NCI-H446 treated with DMSO at 0.1 percent for 48 hours (cell line): ENCODE measurements at places on chromosomes 13 and 19.

DNA sequence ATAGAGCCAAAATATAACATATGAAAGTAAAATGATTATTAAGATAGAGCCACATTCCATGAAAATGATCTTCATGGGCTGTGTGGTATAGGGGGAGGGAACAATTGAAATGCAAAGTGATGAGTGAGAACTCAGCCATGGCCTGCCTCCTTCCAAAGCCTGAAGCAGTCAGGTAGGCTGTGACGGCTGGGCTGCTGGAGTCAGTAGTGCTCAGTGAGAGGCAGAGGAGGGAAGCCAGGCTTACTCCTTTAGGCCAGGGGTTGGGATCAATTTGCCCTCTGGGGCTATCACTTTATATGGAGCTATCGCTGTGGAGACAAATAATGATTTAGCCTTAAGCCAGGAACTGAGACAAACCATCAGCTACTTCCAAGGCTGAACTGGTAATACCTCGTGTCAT is 654.9 kb downstream of the FGF9 start:
- no peak for DNase-seq

GRCh38 chr13:108560093-108560492 is 69.3 kb upstream of the MYO16 start:
- DNase-seq = no peak

DNA sequence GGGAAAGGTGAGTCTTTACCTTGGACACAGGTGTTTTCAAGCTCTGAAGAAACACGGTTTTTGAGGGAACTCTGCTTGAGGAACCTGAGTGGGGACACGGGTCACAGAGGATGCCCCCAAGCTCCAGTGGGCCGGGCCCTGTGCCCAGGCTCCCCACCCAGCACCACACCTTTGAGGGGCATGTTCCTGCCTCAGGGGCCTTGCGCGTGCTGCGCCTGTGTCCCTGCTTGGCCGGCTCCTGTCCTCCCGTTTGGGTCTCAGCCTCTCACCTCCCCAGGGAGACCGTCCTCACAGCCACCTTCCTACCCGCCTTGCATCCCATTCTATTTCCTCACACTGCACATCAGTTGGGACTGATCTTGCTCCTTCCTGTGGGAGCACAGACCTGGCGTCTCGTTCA is 21.1 kb downstream of the PIP5K1C start:
- no peak for DNase-seq

- DNase-seq = no peak
These were observed 287.5 kb upstream of the HTR2A start for GRCh38 chr13:47184321-47184720.

GRCh38 chr19:55702131-55702627 is 27.2 kb downstream of the EPN1 start:
- no peak for DNase-seq

- DNase-seq = no peak
These were observed 5.2 kb upstream of the KBTBD7 start for GRCh38 chr13:41199526-41199925.

GRCh38 chr19:30212574-30212973 is 159.6 kb upstream of the ZNF536 start:
- no peak for DNase-seq

DNA sequence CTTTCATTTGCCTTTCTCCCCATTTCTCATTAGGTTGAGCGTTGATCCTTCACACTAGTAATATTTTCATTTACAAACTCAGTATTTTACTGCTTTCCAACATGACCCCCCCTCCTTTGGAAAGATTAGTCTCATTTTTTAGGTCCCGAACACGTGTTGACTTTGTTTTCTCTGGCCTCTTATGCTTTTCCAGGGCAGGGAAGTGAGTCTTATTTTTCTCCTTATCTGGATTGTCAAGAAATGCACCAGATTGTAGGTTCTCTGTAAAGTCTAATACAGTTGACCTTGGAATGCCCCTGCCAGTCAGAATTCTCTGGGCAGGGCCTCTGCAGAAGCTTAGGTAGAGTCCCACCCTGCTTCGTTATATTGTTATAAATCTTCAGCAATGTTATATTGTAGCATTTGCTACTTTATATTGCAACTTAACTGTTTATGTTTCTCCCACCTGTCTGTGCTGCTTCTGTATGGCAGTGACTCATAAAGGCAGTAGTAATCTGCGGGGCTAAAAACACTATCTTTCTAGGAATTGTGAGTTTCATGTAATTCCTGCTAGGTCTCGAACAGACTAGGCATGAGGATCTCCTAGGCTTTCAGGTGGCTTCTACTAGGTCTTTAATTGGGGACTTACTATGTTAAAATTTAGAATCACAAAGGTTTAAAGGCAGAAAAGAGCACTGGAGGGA is 2.0 kb downstream of the TDRD3 start:
- no peak for DNase-seq

GRCh38 chr19:45244133-45244794 is 943 bp downstream of the EXOC3L2 start:
- DNase-seq = no peak

GRCh38 chr19:47723581-47723940 is 10.3 kb downstream of the EHD2 start:
- DNase-seq = peak; percentile 47

DNA sequence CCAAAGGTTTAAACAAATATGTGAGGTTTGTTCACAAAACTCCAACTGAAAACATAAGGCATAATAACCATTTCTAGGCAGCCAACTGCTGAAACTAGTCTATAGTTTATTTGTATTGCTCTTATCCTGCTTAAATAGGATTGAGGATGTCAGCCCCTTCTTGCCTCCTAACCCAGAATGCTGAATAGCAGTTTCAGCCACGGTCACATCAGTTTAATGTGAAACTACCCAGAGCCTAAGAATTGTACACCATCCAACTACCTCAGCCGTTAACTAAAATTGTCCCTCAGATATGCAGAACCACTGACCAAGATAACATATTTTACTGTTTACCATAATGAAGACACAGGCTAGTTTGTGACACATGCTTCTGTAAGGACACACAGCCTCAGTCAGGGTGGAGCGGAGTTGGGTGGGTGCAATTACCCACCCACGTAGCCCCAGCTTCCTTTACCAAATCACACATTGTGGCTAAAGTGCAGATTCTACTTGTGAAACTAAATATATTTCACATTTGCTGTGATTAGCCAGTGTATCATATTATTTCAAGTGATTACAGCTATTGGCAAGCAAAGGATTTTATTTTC is 259.9 kb downstream of the EFNB2 start:
- DNase-seq = no peak

DNA sequence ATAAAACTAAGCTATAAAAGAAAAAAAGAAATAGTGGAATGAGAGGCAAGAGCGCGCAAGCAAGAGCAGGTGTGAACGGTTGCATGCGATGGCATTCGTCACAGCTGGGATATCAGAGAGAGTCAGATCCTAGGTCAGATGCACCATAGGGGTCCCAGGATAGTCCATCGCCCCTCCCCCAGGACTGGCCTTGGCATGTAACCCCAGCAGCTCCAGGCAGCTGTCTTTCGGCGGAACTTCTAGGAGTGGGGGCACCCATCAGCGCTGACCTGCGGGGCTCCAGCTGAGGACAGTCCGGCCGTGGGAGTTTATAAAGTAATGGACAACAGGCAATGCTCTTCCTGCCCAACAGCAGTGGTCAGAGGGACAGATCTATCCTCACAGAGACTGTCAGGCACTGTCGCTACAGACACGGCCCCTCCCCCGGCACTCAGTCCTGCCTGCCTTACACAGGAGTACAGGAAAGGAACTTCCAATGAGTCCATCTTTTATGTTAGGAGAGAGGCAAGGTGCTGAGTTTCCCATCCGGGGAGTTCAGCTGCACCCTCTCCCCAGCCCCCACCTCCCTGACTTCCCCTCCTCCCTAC is 1.4 kb downstream of the SIAH3 start:
- DNase-seq = no peak

DNA sequence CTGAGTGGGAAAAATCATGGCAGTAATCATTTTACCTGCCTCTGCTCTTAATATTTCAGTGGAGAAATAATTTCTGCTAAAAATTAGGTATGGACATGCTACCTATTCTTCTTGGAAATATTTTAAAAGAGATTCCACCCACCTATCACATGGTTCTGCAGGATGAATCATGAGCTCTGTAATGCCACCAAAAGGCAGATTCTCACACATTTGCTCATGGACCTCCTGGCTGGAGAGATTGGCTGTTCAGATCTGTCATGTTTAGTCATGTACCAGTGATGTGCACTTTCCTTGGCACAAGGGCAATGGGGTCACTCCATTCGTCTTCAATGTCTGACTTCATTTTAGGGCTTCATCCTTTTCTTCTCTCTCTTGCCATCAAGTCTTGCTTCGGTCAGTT is 101.8 kb upstream of the MBNL2 start:
- no peak for DNase-seq

DNA sequence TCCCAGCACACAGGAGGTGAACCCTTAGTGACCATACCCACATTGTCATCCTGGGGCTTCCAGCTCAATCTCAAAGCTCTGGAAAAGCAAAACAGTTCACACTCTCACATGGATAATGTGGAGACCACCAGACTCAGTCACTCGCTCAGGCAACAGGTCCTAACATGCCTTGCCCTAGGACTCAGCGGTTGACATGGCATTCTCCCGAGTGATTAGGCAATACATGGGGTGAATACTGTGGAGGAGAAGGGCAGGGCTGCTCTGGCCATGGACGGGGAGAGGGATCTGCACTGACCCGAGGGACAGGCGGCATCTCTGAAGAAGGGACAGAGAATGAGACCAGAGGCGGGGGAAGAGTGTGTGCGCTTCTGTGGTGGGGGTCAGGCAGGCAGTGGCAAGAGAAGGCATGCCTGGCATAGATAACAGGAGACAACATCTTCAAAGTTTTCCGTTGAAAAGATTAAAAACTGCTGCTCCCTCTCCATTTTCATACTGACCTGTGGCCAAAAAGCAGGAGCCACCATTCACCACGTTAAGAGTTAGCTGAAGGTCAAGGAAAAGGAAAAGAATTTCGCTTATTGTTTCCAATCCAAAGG is 44.5 kb upstream of the EPHX3 start:
- no peak for DNase-seq

GRCh38 chr19:29056535-29056934 is 156.4 kb downstream of the UQCRFS1 start:
- no peak for DNase-seq

DNA sequence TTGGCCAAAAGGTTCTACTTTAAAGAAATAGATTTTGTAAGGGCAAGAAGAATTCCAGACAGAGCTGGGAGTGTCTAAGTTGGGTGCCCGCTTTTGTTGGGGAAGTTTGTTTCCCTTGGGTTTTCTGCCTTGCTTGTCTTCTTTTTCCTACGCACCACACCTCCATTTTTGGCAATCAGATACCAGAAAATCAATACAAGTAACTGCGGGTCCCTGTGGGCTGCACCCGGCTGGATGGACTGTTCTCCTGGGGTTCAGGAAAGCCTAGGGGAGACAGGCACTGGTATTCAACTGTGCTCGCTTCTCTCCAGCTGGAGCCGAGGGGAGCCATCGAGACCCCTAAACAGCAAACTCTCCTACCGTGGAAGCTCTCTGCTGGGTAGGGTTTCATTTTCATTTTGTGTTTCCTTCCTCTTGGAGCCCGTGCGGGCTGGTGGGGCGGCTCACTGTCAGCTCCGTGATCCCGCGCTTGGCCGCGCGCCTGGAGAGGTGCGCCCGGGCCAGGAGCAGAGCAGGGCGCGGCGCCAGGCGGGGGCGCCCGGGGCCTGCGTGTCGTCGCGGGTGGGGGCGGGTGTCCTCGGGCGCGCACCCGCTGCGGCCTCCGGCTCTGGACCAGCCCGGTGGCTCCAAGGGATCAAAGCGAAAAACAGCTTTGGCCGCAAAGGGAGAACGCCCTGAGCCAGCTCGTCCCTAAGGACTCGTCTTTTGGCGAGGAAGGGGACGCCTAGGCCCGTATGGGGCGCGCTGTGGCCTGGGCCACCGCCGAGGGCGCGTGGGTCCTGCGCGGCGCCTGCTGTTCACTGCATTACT is 347.2 kb downstream of the ZNF536 start:
- DNase-seq = no peak

GRCh38 chr13:23203516-23203915 is 22.7 kb downstream of the SGCG start:
- no peak for DNase-seq

GRCh38 chr19:1360818-1361461 is 22.8 kb upstream of the NDUFS7 start:
- no peak for DNase-seq

DNA sequence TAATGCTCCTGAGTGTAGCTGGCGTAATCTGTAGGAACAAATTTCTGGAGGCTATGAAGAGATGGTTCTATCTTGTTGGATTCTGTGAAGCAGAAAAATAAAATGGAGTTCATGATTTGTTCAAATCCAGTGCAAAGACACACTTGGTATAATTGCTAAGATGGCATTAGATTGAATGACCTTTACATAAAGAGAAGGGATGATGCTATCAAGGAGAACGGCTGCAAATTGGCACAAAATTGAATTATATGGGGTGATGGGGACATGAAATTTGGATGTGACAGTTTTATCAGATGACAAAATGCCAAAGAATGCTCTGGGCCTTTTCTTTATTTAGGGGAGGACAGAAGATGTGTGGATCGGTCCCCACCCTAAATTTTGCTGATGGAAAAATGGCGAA is 4.0 kb downstream of the METTL21C start:
- no peak for DNase-seq

DNA sequence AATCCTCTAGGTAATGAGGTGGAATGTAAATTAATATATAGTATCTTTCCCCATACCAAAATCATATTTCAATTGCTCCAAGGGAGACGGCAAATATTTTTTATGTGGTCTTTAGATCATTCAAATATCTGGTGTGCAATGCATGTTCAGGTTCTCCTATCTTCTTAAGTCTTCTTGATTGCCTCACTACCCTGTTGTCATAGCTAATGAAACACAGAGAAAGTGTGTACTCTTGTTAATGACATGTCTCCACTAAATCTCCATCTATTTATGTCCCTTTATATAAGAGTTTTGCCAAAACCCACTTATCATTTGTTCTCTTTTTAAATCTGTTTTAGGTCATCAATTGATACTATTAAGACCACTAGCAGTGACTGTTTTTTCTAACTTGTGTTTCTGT is 6.6 kb downstream of the STARD13 start:
- DNase-seq = peak; percentile 48

DNA sequence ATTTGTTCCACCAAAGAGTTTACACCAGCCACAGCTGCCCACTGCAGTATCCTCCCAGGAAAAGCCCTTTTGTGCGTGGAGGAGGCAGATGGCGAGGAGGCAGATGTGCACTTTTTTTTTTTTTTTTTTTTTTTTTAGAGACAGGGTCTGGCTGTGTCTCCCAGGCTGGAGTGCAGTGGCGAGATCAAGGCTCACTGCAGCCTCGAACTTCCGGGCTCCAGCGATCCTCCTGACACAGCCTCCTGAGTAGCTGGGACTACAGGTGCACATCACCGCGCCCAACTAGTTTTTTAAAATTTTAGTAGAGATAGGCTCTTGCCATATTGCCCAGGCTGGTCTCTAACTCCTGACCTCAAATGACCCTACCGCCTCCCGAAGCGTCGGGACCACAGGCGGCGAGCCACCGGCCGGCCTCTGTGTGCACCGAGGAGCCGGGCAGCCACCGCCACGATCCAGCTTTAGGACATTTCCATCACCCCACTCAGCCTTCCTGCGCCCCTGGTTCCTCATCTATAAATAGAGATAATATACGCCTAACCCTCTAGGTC is 563 bp upstream of the PDCD5 start:
- no peak for DNase-seq

GRCh38 chr13:100108913-100109507 is 20.1 kb downstream of the PCCA start:
- DNase-seq = no peak
